Foreskin keratinocyte (primary cell): ENCODE measurements at places on chromosomes 3 and 15. TPM values are rescaled to one million over a fixed set of nuclear protein-coding genes. Genes with fewer than 3 reads are reported as not detected.

Gene UCN2
- 18.9 and 26.5 TPM in 2 replicates for polyA plus RNA-seq

Gene SMCO1
- not detected in 2 replicates for polyA plus RNA-seq

Gene SLC2A2
- not detected in 2 replicates for polyA plus RNA-seq

Gene ENTPD3
- 1.3 and 1.6 TPM in 2 replicates for polyA plus RNA-seq

Gene CFAP100
- not detected in 2 replicates for polyA plus RNA-seq

Gene CFAP161
- not detected in 2 replicates for polyA plus RNA-seq

Gene FBXL2
- polyA plus RNA-seq = 7.2 and 7.4 TPM in 2 replicates

Gene EIF4G1
- 344 and 350 TPM in 2 replicates for polyA plus RNA-seq

Gene XCR1
- not detected in 2 replicates for polyA plus RNA-seq

Gene LRRC2
- polyA plus RNA-seq = 0.34 and 0.62 TPM in 2 replicates

Gene IQCF5
- not detected in 2 replicates for polyA plus RNA-seq

Gene LRRC15
- not detected in 2 replicates for polyA plus RNA-seq

Gene ASB14
- polyA plus RNA-seq = not detected in 2 replicates

Gene CKMT1A
- polyA plus RNA-seq = 31.3 and 98.7 TPM in 2 replicates

Gene RYK
- 31.1 and 37.5 TPM in 2 replicates for polyA plus RNA-seq

Gene SV2B
- polyA plus RNA-seq = not detected in 2 replicates

Gene SPTBN5
- 0.35 and 1.1 TPM in 2 replicates for polyA plus RNA-seq

Gene SIDT1
- 0.02 and 0.04 TPM in 2 replicates for polyA plus RNA-seq

Gene SLC22A13
- polyA plus RNA-seq = 0.03 TPM in 1 of 2 replicates, not detected in the other

Gene TICRR
- polyA plus RNA-seq = 5.1 and 5.6 TPM in 2 replicates

Gene TMEM212
- not detected in 2 replicates for polyA plus RNA-seq

Gene SCAMP5
- 0.36 and 0.38 TPM in 2 replicates for polyA plus RNA-seq

Gene GPR62
- not detected in 2 replicates for polyA plus RNA-seq

Gene MGLL
- polyA plus RNA-seq = 37.9 and 39.9 TPM in 2 replicates

Gene PATL2
- 0.18 and 0.19 TPM in 2 replicates for polyA plus RNA-seq

Gene UPK1B
- 2.3 and 5.5 TPM in 2 replicates for polyA plus RNA-seq

Gene BNC1
- 44.4 and 45.4 TPM in 2 replicates for polyA plus RNA-seq

Gene ANKUB1
- 0.45 and 0.48 TPM in 2 replicates for polyA plus RNA-seq

Gene ZCWPW2
- 0.27 and 0.28 TPM in 2 replicates for polyA plus RNA-seq

Gene DOCK3
- 0.02 TPM in 2 replicates for polyA plus RNA-seq

Gene SLC9C1
- polyA plus RNA-seq = not detected in 2 replicates

Gene STRIT1
- polyA plus RNA-seq = not detected in 2 replicates

Gene LIPC
- not detected in 2 replicates for polyA plus RNA-seq

Gene APEH
- 130 and 144 TPM in 2 replicates for polyA plus RNA-seq

Gene GRIP2
- polyA plus RNA-seq = 0.47 and 0.57 TPM in 2 replicates

Gene NAALADL2
- 0.12 TPM in 1 of 2 replicates, not detected in the other for polyA plus RNA-seq

Gene FAM107A
- polyA plus RNA-seq = not detected in 2 replicates

Gene LRRC31
- not detected in 2 replicates for polyA plus RNA-seq

Gene KNL1
- polyA plus RNA-seq = 6.1 and 7.6 TPM in 2 replicates

Gene TM4SF18
- polyA plus RNA-seq = not detected in 2 replicates

Gene PAK6
- polyA plus RNA-seq = 8.9 and 9.0 TPM in 2 replicates

Gene UNC13C
- polyA plus RNA-seq = not detected in 2 replicates

Gene COL6A6
- polyA plus RNA-seq = not detected in 2 replicates

Gene GOLGA6A
- not detected in 2 replicates for polyA plus RNA-seq

Gene ACAN
- 0.01 TPM in 1 of 2 replicates, not detected in the other for polyA plus RNA-seq

Gene FRMD4B
- 14.3 and 15.1 TPM in 2 replicates for polyA plus RNA-seq

Gene LMOD3
- polyA plus RNA-seq = not detected in 2 replicates

Gene LACTB
- 10.8 and 11.0 TPM in 2 replicates for polyA plus RNA-seq

Gene CACNA2D2
- 0.02 TPM in 1 of 2 replicates, not detected in the other for polyA plus RNA-seq

Gene CLRN1
- polyA plus RNA-seq = not detected in 2 replicates

Gene GOLGA6L4
- 0.57 and 0.66 TPM in 2 replicates for polyA plus RNA-seq

Gene SYNPR
- not detected in 2 replicates for polyA plus RNA-seq

Gene LDHAL6B
- polyA plus RNA-seq = not detected in 2 replicates

Gene NR1I2
- polyA plus RNA-seq = not detected in 2 replicates

Gene TTLL13
- polyA plus RNA-seq = not detected in 2 replicates

Gene SPATA12
- 0.02 and 0.04 TPM in 2 replicates for polyA plus RNA-seq

Gene TGM4
- 0.76 and 0.83 TPM in 2 replicates for polyA plus RNA-seq
